ENCODE measurements at places on chromosomes 4 and X.

DNA sequence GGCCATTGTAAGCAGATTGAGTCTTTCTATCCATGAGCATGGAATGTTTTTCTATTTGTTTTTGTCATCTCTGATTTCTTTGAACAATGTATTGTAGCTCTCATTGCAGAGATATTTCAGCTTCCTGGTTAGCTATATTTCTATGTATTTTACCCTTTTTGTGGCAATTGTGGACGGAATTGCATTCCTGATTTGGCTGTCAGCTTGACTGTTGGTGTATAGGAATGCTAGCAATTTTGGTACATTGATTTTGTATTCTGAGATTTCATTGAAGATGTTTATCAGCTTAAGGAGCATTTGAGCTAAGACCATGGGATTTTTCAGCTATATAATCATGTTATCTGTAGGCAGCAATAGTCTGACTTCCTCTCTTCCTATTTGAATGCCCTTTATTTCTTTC lies 154.6 kb downstream of the GUCY2F start:
- no peak for DNase-seq

GRCh38 chr4:95552942-95553550 lies 4.3 kb upstream of the UNC5C start:
- no peak for DNase-seq

DNA sequence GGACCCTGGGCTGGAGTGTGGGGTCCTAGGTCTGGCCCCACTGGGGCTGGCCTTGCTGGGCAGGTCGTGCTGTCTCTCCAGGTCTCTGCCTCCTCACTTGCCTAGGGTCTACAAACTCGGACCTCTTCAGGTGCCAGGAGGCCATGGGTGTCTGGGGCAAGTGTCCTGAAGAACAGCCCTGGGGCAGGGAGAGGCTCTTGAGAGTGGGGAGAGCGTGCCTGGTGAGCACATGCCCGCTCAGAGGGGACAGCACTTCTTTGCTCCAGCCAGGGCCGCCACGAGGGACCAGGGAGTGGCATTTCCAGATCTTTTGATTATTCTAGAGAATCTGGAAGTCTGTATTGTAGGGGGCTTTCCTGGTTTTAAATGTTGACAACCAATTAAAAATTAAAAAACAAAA lies 63.7 kb downstream of the SORCS2 start:
- no peak for DNase-seq

GRCh38 chr4:159191989-159192388 lies 89.1 kb downstream of the RAPGEF2 start:
- DNase-seq: no peak

DNA sequence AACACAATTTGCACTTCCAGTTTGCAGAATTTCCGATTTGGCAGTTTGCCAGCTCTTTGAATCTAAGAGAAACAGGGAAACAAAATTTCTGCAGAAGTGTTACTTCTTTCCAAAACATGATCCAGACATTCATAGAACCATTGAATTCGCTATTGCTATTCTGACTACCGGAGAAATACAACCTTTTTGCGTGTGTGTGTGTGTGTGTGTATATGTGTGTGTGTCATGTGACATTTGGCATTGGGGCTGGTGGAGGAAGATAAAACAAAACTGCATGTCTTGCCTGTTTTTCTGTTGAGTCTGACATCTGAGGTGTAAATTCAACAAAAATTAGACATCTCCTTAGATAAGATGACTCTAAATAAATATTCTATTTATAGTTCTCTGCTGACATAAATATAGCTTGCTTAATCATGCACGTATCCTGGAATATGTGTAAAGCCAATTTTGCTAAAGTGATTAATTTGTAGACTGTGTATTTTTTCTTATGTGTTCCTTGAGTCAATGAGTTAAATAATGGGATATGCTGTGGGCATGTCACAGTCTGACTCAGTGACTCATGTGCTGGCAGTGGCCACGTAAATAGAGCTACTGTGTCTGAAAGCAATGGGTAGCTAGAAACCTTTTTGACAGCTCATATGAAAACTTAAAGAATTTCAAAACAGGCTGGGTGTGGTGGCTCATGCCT lies 98.9 kb downstream of the HPGD start:
- no peak for DNase-seq

- DNase-seq: no peak
Measured at GRCh38 chr4:48043504-48043903, 26.9 kb downstream of the NIPAL1 start.

DNA sequence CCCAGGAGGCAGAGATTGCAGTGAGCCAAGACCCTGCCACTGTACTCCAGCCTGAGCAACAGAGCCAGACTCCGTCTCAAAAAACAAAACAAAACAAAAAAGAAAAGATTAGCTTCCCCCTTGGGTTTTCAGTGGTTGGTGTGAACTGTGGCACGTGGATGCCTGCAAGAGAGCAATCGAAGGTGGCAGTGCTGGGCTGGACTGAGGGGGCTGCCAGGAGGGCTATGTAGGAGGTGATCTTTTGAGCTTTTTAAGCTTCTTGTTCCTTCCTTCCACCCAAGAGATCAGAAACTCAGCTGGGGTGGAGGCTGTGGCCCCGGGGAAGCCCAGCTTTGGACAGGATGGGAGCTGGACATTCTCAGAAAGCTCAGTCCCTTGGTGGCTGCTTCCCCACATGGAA lies 49.6 kb downstream of the PRPS1 start:
- no peak for DNase-seq

DNA sequence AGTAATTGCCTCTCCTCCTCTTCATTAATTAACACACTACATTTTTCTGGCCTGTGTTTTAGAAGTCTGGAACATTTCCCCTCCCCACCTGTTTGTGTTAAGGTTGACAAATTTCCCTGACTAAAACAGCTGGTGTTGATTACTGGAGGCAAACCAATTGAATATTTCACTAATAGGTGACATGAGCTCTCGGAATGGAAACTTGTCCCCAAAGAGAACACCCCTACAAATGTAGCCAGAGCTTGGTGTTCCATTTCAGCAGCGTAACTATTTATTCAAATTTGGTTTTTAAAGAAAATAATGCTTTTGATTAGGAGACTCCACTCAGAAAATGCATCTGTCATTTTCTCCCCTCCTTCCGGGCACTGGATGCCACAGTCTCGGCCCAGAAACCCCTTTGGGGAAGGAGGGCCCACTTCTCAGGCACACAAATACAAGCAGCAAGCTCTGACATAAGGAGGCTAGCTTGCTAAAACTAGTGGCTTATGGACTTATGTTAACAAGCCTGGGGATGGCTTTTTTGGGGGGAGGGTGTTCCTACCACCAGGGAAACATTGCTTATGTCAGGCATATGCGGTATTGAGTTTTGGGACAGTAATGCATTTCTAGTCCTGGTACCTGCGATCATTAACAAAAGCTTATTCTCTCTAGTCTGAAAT lies 2.2 kb downstream of the RNF150 start:
- no peak for DNase-seq

- no peak for DNase-seq
Measured at GRCh38 chrX:154714925-154715324, 36.0 kb downstream of the GAB3 start.

DNA sequence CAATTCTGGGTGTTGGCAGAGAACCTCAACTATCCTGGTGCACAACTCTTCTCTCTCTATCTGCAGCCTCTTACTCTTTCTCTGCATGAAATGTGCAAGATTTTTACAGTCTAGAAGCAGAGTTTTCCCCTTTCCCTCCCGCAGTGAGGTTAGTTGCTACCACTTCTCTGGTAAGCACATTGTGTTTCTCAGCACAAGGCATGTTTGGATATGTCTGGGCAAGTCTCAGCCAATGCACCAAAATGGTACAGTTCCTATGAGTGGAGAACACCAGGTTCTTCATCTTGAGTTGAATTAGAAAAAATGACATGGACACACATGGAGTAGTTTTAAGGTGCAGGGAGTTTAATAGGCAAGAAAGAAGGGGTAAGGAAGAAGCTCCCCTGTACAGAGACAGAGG lies 187.0 kb downstream of the CCNG2 start:
- no peak for DNase-seq

- no peak for DNase-seq
Measured at GRCh38 chrX:99242001-99242400, 1168.1 kb downstream of the PCDH19 start.

DNA sequence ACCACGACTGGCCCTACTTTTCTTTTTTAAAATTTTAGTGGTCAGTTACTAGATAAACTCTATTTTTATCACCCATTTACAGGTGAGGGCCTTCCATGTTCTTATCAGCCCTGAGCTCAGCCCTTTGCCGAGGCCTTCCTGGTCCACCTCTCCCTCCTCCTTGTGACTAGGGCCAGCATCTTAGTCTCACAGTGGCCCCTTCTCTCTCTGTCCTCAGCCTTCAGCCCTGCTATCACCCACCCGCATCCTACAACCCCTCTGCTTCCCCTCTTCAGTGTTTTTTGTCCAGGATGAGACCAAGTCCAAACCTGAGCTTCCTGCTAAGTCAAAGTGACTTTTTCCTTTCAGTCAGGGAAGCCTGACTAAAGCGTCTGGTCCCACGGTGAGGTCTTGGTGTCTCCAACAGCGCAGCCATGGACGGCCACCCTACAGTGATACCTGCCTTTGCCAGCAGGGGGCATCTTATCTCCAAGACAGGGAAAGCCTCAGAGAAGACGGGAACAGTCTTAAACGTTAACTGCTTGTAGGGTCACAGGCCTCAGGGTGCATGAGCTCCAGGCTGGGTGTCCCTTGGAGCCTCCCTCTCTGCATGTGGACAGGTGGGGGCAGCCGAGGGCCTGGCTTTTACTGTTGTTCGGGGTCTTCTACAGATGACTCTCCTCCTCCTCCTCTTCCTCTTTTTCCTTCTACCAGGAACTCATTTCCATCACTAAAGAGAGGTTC lies 11.7 kb upstream of the GAGE10 start:
- DNase-seq: peak; percentile 4

DNA sequence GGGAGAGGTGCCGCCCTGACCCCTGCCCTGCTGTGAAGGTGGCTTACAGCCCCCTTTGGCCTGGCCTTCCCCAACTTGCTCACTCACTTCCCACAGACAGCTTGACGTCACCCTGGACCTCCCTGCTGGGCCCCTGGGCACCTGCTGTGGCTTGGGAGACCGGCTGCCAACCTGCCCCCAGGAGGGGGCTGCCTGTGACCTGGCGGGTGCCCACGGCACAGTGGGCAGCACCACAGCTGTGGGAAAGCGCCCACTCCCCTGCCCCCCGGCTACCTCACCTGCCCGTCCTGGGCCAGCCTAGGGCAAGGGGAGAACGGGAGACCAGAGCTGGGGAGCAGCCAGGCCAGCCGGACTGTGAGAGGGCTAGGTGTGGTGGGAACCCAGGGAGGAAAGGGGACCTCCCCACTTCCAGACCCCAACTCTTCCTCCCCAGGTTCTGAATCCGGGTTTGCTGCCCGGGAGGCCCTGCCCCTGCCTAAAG lies 2.4 kb upstream of the ZFP92 start:
- no peak for DNase-seq

DNA sequence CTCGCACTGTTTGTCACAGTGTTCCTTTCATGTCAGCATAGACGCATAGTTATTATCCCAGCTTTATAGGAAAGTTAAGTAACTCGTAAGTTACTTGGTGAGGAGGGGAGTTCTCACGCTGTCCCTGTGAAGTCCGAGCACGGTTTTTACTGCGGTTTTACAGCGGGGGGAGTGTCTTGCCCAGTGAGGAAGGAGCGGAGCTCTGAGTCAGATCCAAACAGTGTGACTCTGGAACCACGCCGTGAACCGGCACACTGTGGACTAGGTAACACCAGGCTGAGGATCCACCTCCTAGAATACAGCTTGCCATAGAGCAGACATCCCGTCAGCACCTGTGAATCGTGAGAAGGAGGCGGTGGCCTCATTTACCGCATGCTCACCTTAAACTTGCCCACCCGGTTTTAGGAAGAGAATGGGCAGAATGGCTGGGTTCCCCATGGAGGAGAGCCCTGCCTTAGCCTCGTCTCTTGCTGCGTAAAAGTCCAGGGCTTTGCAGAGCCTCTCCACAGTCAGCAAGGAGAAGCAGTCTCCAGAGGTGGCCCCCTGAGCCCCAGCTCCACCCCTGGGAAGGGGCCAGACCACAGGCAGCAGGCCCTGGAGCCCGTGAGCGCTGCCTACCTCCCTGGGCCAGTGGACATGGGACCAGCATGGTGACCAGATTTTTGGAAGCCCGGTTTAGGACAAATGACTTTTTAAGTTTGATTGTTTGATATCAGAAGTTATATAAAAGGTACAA lies 40.2 kb upstream of the HGFAC start:
- DNase-seq: no peak

DNA sequence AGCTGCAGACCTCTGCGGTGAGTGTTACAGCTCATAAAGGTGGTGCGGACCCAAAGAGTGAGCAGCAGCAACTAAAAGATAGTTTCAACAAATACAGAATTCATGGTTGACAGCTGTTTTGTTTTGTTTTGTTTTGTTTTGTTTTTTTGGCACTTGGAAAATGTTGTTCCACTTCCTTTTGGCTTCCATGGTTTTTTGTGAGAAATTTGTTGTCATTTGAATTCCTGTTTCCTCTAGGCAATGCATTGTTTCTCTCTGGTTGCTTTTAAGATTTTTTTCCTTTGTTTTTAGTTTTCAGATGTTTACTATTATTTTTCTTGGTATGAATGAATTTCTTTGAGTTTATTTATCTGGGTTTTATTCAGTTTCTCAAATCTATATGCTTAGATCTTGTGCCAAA lies 229.4 kb downstream of the MID1IP1 start:
- no peak for DNase-seq

DNA sequence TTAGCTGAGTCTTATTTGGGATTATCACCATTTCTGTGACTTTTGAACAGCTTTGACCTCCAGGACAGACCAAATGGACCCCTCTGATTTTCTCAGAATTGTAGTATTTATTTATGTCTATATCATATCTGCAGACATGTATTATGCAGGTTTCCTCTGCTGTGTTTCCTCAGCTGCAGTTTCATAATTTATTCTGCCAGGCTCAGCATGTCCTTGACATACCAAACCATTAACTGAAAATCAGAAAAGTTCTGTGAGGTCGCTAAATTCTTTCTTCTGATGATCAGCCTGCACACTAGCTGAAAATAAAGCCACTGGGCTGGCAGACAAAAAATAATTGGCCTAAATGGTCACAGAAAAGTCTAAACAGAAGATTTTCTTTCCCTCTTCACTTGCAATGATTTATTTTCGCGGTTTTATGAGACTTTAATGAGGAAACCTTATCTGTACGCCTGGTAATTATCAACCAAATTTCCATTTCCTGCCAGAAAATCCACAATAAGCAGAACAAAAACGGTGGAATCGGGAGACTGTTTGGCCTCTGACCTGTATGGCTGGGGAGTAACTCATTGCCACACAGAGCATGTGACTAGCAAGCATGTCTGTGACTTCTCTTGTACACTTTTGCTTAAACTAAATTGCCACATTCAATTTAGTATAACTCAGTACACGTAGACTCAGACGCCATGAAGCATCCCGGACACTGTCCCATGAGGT lies 150.9 kb downstream of the ENPP6 start:
- DNase-seq: no peak

- no peak for DNase-seq
Measured at GRCh38 chr4:58935332-58935731, 1825.1 kb upstream of the IGFBP7 start.
